ENCODE measurements at places on chromosomes 2 and 18.

- no peak for DNase-seq
Observed at GRCh38 chr2:96164459-96165184, 19.4 kb upstream of the DUSP2 start.

DNA sequence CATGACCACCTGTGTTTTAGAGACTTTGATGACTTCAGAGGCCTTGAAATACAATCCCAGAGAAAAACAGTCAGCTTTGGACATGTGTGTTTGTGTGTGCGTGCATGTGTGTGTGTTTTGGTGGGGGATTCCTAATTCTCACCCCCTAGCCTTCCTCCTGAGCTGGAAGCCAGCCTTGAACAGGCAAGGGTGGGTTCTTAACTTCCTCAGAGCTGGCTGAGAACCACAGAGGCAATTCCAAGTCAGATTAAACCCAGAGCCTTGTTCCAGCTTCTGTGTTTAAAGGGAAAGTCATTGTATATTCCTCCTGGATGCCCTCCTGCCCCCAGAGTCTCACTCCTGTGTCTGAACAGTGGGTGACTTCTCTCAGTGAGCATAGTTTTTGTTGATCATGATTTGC is 45.2 kb upstream of the MGAT4A start:
- DNase-seq = no peak

- no peak for DNase-seq
Observed at GRCh38 chr2:12686708-12687283, 29.9 kb upstream of the TRIB2 start.

DNA sequence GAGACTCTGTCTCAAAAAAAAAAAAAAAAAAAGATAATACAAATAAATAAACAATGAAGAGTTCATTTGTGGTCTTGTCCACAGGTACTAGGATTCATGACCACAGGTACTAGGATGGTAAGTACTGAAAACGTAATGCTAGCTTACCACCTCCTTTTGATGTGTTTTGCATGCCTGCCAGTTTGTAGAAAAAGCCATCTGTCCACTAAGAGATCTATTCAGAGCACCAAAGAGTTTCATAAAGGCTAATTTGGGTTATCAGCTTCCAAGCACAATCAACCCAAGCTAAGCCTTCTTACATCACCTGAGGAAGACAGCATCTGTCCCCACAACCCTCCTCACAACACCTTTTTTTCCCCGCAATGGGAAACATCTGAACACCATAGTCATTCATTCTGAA is 477.2 kb downstream of the ZEB2 start:
- DNase-seq = no peak

GRCh38 chr2:25421820-25422411 is 80.2 kb upstream of the DNMT3A start:
- DNase-seq = no peak

Measured in lower lobe of right lung (tissue), 2 donors.